ENCODE measurements at places on chromosomes 13 and 19.
A peak's percentile ranks its signal among the peaks of the same experiment; 100 is the strongest.

DNA sequence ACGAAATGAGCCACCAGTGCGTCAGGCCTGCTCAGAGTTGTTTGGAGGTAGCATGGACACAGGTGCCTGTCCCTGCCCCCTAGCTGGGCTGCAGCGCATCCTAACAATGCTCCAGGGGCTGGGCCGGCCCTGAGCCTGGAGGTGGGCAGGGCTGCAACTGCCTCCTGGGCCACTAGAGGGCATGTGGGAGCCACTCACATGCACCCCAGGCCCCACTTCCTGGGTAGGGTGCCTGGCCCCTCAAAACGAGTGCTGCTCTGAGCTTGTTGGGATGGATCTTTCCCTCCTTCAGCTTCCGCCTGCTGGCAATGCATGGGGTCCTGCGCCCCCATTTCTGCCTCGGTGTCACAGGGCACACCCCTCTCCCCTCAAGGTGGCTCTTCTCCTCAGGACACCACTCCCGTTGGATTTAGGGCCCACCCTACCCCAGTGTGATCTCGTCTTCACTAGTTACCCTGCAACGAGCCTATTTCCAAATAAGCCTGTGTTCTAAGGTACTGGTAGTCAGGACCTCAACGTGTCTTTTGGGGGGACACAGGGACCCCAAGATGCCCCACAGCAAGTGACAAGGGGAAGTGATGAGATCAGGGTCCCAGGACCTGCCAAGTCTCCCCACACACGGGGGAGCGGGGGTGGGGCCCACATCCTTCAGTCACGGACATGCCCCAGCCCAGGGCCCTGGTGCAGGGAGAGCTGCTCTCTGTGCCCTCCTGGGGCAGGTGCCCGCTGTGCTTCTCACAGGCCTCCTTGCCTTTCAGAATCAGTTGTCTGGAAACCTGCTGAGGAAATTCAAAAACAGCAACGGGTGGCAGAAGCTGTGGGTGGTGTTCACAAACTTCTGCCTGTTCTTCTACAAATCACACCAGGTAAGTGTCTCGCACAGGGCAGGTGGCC, 131.3 kb downstream of the STK24 start:
- H3K4me1 ChIP-seq, result peaks cover 42% of the 10 kb centered on the region
- peaks cover 88% of the 10 kb centered on the region for H3K36me3 ChIP-seq
- H3K27ac ChIP-seq, result no peak overlapping the region
- no peaks in the 10 kb centered on the region for H3K27me3 ChIP-seq
- H3K4me3 ChIP-seq, result no peak overlapping the region

DNA sequence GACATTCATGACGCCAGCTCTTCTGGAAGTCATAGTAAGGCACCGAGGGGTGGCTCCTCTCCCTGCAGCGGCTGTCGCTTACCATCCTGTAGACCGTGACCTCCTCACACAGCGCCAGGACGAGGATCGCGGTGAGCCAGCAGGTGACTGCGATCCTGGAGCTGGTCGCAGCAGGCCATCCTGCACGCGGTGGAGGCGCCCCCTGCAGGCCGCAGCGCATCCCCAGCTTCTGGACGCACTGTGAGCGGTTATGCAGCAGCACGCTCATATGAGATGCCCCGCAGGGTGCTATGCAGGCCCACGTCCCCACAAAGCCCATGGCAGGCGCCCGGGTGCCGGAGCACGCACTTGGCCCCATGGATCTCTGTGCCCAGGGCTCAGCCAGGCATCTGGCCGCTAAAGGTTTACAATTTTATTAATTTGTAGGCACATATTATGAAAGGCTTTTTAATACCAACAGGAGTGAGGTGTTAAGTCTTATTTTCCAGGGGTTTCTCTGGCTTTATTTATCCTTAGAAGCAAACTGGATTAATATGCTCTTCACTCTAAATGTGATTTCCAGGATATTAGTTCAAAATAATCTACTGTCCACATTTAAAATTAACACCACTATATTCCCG, 35.6 kb upstream of the PSPC1 start:
- peaks cover 22% of the 10 kb centered on the region for H3K36me3 ChIP-seq
- H3K27ac ChIP-seq, result no peak overlapping the region
- DNase-seq, result no peak
- no peak overlapping the region for H3K4me3 ChIP-seq
- H3K27me3 ChIP-seq, result no peaks in the 10 kb centered on the region

DNA sequence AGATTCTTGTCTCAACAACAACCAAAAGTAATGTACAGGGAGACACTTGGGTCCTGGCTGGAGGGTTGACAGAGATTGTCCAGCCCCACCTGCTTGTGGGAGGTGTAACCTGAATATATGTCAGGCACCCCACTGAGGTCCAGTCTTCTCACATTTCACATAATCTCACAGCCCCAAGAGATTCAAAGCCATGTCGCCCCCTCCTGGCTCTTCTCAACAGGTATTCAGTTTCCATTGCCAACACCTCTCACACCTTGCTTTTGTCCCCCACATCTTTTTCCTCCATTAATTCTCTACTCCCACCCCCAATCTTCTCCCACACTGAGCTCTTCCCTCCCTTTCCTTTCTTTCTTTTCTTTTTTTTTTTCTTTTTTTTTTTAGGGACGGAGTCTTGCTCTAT, 11.2 kb downstream of the UNC13A start:
- peaks cover 18% of the 10 kb centered on the region for H3K4me1 ChIP-seq
- DNase-seq, result no peak
- H3K36me3 ChIP-seq, result peaks cover 12% of the 10 kb centered on the region
- H3K27me3 ChIP-seq, result no peaks in the 10 kb centered on the region

DNA sequence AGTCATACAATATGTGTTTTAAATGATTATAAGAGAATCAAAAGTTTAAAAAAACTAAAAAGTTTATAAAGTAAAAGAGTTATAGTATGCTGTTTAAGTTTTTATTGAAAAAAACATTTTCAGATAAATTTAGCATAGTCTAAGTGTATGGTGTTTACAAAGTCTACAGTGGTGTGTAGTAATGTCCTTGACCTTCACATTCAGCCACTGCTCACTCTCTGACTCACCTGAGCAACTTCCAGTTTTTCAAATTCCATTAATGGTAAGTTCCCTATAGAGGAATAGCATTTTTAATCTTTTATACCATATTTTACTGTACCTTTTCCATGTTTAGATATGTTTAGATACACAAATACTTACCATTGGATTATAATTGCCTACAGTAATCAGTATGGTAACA, 842.4 kb upstream of the KLHL1 start:
- no peak for DNase-seq
- no peak overlapping the region for H3K27ac ChIP-seq
- H3K4me1 ChIP-seq, result no peaks in the 10 kb centered on the region
- H3K36me3 ChIP-seq, result no peaks in the 10 kb centered on the region
- no peaks in the 10 kb centered on the region for H3K27me3 ChIP-seq

DNA sequence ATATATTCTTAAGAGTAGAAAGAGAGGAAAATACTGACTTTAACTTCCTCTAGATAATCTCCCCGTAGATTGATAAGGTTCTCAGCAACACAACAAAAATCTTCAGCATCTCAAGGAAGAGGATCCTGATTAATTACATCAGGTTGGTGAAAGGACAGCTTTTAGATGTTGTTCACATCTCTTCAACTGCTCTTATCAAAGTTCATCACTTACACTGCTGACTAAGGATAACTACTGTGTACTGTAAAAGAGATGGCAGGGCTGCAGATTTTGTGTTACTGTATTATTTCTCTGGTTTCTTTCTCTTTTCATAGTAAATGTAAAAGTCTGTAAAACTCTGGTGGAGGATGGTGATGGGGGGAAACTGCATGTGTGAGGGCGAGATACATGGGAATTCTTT, 133.7 kb downstream of the PCDH9 start:
- no peak overlapping the region for H3K4me3 ChIP-seq
- no peaks in the 10 kb centered on the region for H3K27me3 ChIP-seq
- no peak overlapping the region for H3K27ac ChIP-seq
- H3K36me3 ChIP-seq, result no peaks in the 10 kb centered on the region

- H3K27me3 ChIP-seq, result no peaks in the 10 kb centered on the region
- H3K4me3 ChIP-seq, result no peak overlapping the region
- no peak for DNase-seq
- H3K36me3 ChIP-seq, result peaks cover 8% of the 10 kb centered on the region
- no peak overlapping the region for H3K27ac ChIP-seq
Observed at GRCh38 chr13:51380269-51380668, 40.8 kb downstream of the SERPINE3 start.

- no peak overlapping the region for H3K27ac ChIP-seq
- H3K36me3 ChIP-seq, result no peaks in the 10 kb centered on the region
- H3K4me1 ChIP-seq, result no peaks in the 10 kb centered on the region
Observed at GRCh38 chr13:80894917-80895316, 554.0 kb upstream of the SPRY2 start.

DNA sequence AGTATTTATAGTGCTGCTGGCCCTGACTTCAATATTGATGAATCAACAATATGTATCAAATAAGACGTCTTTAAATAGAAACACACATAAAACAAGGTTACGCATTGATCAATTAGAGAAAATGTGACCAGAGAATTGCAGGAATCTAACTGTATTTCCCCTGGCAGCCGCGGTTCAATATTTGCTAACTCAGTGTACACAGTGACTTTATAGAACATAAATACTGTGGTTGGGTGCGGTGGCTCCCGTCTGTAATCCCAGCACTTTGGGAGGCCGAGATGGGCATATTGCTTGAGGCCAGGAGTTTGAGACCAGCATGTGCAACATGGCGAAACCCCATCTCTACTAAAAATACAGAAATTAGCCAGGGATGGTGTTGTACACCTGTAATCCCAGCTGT, 22.8 kb upstream of the UPF3A start:
- DNase-seq, result no peak
- no peak overlapping the region for H3K27ac ChIP-seq
- H3K4me3 ChIP-seq, result no peak overlapping the region
- H3K27me3 ChIP-seq, result no peaks in the 10 kb centered on the region

- no peaks in the 10 kb centered on the region for H3K27me3 ChIP-seq
- H3K36me3 ChIP-seq, result no peaks in the 10 kb centered on the region
- no peak overlapping the region for H3K4me3 ChIP-seq
- DNase-seq, result no peak
- peaks cover 4% of the 10 kb centered on the region for H3K4me1 ChIP-seq
Observed at GRCh38 chr13:78022164-78022877, 103.7 kb upstream of the EDNRB start.

- H3K27ac ChIP-seq, result no peak overlapping the region
- no peaks in the 10 kb centered on the region for H3K36me3 ChIP-seq
- DNase-seq, result no peak
- H3K4me1 ChIP-seq, result no peaks in the 10 kb centered on the region
- no peaks in the 10 kb centered on the region for H3K27me3 ChIP-seq
Observed at GRCh38 chr13:89988206-89988605, 1359.3 kb upstream of the MIR17HG start.

- no peaks in the 10 kb centered on the region for H3K27me3 ChIP-seq
- H3K36me3 ChIP-seq, result no peaks in the 10 kb centered on the region
- DNase-seq, result no peak
- no peak overlapping the region for H3K27ac ChIP-seq
Observed at GRCh38 chr13:58843567-58843966, 1212.0 kb downstream of the PCDH17 start.

- no peak for DNase-seq
- no peak overlapping the region for H3K4me3 ChIP-seq
- no peaks in the 10 kb centered on the region for H3K27me3 ChIP-seq
- no peak overlapping the region for H3K27ac ChIP-seq
- H3K36me3 ChIP-seq, result no peaks in the 10 kb centered on the region
Observed at GRCh38 chr19:54608792-54609191, 15.4 kb downstream of the LILRA1 start.

GRCh38 chr13:97068151-97068550, 73.9 kb upstream of the OXGR1 start:
- H3K4me3 ChIP-seq, result no peak overlapping the region
- H3K27ac ChIP-seq, result peak overlapping the region; percentile 49
- no peaks in the 10 kb centered on the region for H3K36me3 ChIP-seq
- DNase-seq, result peak; percentile 11

DNA sequence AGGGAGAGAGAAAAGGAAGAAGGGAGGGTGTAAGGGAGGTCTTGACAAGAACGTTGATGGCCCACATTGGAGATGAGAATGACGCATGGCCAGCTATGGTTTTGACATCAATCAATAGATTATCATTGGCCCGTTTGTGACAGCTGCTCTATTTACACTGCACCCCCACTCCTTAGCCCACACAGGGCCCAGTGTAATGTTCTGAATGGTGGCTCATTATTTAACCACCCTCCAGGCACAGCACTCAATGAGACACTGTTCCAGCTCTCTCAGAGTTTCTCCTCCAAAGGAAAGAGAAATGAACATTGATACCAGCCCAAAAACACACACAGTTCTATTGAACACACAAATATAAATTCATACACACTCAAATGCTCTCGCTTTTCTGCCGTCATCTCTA, 173.0 kb upstream of the IPO5 start:
- no peaks in the 10 kb centered on the region for H3K4me1 ChIP-seq
- no peaks in the 10 kb centered on the region for H3K27me3 ChIP-seq
- no peak for DNase-seq
- H3K36me3 ChIP-seq, result no peaks in the 10 kb centered on the region

DNA sequence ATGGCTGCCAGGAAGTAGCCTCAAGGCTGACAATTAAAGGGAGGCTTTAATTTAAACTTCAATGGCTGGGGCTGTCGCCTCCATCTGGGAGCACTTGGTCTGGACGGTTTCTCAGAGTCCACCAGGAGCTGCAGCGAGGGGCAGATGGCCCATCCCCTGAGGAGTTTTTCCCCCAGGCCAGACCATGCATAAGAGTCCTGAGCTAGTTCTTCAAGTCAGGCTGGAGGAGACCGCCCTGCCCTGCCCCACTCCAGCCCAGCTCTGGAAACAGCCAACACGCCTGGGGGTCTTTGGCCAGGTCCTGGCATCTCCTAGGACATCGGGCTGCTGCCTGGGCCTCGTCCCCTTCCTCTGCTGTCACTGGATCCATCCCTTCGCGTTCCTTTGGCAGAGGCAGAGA, 5.3 kb upstream of the ACTN4 start:
- peaks cover 4% of the 10 kb centered on the region for H3K4me1 ChIP-seq
- no peak overlapping the region for H3K4me3 ChIP-seq
- no peaks in the 10 kb centered on the region for H3K27me3 ChIP-seq
- peaks cover 16% of the 10 kb centered on the region for H3K36me3 ChIP-seq

GRCh38 chr13:46552889-46553520, at the start of gene LRCH1:
TSS of gene LRCH1 (plus strand) at chr13:46553170. CDS start at chr13:46553397, 227 bp downstream.
- DNase-seq, result peak; percentile 97
- peaks cover 19% of the 10 kb centered on the region for H3K4me1 ChIP-seq
- no peaks in the 10 kb centered on the region for H3K27me3 ChIP-seq
- H3K4me3 ChIP-seq, result peak within 1 kb of the TSS; percentile 91
- H3K36me3 ChIP-seq, result no peaks in the 10 kb centered on the region
- H3K27ac ChIP-seq, result peak within 1 kb of the TSS; percentile 80

Data from spinal cord (tissue), 10 donors.